ENCODE measurements at places on chromosomes 6 and 20.

DNA sequence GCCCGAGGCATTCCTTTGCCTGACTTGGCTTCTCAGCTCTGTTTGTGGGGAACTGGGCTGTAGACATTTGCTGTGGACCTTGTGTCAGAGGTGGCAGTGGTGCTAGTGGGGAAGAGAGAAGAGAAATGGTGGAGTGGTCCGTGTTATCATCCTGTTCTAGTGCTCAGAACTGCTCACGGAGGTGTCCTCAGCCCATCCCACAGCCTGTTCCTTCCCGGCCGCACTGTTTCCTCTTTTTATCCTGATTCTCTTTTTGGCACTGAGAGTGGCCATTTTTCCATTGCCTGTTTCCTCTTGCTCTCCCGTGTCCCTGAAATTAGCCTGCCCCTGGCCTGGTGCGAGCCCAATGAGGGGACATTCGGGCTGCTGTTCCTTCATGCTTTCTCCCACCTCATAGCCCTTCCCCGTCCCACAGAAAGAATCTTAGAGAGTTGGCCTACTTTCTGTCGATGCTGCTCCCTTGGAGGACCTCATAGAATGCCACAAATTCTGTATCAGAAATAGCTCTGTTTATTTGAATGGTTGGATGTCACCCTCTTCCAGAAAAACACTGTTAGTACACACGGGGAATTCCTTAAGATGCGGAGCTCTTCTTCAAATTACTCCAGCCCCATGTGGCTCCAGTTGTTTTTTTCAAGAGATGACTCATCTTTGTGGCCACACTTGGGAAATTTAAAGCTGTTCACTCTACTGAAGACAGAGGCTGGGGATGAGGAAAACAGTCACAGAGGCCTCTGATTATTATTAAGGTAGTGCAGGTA is 26.1 kb downstream of the FARS2 start:
- peak; percentile 47 for DNase-seq

DNA sequence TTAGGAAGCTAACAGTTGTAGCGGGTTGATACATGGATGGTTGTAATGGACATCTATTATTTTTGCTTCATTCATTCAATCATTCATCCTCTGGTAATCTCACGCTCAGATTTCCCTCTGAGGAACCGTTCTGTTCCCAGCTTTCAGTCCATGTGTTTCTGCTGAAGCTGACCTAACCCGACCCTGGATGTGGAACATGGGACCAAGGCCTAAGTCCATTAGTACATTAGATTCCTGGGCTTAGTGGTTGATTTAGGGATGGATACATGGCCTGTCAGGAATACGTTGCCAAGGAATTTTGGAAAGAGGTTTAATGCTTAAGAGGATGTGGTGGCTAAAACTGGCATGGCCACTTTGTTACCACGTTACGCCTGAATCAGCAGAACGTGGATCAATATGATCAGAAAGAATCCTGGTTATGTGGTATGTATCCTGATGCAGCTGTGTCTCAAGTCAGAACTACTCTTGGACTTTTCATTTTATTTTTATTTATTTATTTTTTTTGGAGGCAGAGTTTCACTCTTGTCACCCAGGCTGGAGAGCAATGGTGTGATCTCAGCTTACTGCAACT is 4.1 kb upstream of the DHX35 start:
- no peak for DNase-seq

- DNase-seq: no peak
Observed at GRCh38 chr6:64225503-64225902, 589.9 kb downstream of the PHF3 start.

GRCh38 chr20:53982624-53983023 is 87.8 kb downstream of the BCAS1 start:
- DNase-seq: no peak

GRCh38 chr6:74087899-74088298 is 391.9 kb downstream of the CD109 start:
- DNase-seq: no peak

- DNase-seq: peak; percentile 68
Observed at GRCh38 chr20:13525225-13525940, 113.3 kb downstream of the TASP1 start.

DNA sequence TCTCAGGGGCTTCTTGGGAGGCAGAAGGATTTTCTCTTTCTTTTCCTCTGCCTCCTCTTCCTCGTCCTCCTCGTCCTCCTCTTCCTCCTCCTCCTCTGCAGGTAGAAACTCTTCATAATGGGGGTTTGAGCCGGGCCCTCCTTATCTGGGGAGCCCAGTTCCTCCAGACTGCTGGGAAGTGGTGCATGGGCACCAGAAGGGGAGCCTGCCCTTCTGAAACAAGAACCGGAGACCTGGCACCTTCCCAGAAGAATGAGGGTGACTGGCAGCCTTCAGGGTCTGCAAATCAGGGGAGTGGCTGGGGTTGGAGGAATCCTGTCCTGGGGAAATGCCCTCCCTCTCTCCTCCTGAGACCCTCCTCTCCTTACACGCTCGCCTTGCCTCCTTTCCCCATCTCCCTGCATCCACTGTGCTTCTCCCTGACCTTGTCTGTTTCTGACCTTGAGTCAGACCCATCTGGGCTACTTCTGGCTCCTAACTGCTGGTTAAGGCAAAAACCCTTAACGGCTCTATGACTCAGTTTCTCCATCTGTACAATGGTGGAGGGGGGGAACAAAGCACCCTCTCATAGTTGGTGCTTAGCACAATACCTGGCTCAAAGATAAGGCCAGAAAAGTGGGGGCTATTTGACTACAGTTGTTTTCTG is 1.7 kb downstream of the TULP1 start:
- no peak for DNase-seq

DNA sequence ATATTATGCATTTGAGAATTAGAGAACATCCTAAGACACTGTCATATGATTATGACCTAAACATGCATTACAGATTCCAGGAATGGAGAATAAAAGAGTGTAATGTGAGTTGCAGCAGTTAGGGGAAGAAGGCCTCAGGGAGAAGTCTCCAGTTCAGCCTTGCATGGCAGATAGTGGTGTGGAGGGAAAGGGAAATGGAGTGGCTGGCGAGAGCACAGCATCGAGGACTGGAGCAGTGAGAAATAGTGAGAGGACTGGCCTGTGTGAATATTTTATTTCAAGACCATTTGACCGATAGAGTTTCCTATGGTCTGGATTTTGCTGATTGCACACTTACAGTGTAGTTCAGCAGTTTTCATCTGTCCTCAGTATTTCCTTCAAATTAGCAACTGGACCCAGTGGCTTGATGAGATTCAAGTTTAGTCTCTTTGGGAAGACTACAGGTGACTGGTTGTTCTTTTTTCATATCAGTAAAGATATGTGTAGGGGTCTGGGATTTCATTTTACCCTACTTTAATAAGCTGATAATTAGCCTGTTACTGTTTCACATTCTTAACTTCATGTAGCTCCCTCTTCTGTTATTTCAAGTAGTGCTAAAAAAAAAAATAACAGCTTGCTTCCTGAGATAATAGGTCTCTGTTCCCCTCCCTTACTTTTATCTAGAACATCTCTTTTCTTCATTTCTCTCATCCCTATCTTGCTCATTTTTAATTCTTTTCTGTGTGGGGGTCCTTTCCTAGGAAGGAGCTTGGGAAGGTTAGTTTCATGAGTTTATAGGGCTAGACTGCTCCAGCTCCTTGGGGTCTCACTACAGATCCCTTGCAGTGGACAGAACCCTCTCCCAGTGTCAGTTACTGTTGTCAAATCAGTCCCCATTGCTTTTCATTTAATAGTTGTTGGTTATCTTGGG is 27.9 kb downstream of the BLTP3A start:
- no peak for DNase-seq

GRCh38 chr20:15917283-15917682 is 656.0 kb downstream of the KIF16B start:
- no peak for DNase-seq

DNA sequence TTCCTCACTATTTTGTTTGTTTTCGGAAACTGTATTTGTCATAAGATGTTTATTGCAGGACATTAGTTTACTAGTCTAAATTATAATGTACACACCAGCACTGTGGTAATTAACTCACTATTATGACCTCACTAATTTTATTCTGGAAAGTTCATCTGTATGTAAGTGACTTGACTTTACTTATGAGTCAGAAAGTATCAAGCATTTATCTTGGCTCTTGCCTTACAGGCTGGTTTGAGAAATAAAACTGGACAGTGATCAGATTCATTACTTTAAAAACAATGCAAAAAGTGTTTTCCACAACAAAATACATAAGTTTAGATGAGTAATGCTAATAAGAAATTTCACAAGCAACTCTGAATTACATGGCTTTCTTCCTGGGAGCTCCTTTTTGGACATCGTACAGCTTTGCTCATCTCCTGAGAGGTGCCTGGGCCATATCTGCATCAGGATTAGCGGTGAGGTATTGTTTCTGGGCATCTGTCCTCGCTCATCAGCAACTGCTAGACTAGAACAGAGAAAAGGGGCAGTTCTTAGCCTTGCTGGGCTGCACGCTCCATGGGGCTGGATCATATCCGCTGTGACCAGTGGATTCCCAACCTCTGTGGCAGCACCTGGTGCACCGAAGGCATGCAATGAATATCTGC is 179.8 kb downstream of the SOD2 start:
- no peak for DNase-seq

DNA sequence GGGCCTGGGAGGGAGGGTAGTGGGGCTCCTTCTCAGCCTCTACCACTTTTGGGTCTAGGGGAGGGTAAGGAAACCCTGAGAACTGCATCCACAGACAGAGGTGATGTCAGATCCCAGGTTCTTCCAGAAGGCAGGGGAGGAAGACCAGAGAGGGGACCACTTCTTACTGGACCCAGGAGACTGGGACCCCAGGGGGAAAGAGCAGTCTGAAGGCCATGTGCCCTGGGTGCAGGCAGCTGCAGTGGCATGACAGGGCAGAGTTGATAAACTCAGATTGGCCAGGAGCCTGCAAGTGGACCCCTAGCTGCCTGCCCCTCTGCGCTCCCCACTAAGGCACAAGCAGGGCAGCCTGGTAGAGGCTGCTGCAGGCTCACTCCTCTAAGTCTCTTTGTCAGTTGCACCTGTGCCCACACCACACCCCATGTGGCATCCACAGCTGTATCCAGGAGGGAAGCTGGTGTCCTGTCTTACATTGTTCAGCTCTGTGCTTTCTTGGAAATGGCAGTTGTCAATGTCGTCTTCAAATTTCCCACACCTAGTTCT is 2.7 kb downstream of the CST9L start:
- DNase-seq: no peak

GRCh38 chr20:3158968-3159431 is 665 bp downstream of the FASTKD5 start:
- no peak for DNase-seq

DNA sequence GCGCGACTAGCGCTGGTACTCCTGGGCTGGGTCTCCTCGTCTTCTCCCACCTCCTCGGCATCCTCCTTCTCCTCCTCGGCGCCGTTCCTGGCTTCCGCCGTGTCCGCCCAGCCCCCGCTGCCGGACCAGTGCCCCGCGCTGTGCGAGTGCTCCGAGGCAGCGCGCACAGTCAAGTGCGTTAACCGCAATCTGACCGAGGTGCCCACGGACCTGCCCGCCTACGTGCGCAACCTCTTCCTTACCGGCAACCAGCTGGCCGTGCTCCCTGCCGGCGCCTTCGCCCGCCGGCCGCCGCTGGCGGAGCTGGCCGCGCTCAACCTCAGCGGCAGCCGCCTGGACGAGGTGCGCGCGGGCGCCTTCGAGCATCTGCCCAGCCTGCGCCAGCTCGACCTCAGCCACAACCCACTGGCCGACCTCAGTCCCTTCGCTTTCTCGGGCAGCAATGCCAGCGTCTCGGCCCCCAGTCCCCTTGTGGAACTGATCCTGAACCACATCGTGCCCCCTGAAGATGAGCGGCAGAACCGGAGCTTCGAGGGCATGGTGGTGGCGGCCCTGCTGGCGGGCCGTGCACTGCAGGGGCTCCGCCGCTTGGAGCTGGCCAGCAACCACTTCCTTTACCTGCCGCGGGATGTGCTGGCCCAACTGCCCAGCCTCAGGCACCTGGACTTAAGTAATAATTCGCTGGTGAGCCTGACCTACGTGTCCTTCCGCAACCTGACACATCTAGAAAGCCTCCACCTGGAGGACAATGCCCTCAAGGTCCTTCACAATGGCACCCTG is 1.6 kb downstream of the TPBG start:
- no peak for DNase-seq

DNA sequence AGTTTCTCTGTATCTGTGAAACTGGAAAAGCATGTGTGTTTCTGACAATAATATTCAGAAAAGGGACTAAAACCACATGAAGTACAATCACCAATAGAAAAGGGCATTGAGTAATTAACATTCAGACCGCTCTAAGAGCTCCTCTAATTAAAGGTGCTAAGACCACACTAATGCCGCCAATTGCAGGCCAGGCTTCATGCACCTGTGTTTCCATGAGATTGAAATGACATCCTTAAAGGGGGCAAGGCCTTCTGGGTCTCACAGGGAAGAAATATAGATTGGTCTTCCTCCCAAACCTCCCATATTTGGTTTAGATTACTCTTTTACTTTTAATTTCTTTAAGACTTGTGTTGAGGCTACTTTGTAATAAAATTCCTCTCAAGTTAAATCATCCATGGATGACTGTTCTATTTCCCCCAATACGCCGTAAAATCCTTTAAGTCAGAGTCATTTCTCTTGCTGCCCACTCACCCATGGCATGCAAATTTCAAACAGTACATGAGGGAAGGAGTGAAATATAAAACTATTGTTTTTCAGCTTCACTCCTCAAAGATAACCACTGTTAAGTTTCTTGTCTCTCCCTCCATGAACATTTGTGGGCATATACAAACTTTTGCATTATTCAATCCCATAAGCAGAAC is 110.6 kb downstream of the UBE3D start:
- DNase-seq: peak; percentile 36

- no peak for DNase-seq
Observed at GRCh38 chr6:122069932-122070331, 329.5 kb upstream of the HSF2 start.

- DNase-seq: peak; percentile 18
Observed at GRCh38 chr6:153090241-153090930, 40.7 kb downstream of the RGS17 start.

DNA sequence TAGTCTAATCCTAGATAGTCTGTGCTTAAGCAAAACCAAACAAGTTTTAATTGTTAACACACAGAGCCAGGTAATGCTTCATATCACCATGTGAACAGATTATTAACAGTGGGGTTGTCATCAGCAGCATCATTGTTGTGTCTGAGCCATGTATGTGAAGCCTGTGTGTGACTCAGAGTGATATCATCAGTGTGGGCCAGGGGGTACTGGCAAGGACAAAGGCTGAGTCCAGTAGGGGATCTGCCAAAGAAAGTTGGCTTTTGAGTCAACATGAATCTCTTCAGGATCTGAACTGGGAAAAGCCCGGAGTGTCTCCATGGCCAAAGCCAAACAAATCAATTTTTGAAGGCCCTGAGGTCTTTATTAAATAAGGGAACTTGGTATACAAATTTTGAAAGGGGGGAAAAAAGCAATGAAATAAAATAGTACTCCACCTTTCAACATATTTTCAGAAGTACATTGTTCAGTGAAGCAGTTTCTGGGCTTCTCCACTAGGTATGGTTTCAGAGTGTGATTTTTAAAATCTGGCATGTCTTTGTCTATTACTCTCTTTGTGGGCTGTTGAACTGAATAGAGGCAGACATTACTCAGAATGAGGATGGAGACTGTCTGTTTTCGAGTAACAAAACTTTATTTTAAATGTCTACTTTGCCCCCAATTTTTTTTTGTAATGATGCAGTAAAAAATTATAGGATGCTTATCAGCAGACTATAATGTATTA is 444.2 kb upstream of the JAG1 start:
- no peak for DNase-seq
